Neural crest cell (in vitro differentiated cells): ENCODE measurements at places on chromosomes 7 and 10. TPM values are rescaled to one million over a fixed set of nuclear protein-coding genes. Genes with fewer than 3 reads are reported as not detected.

Gene NPSR1
- not detected in 2 replicates for total RNA-seq

Gene AMZ1
- not detected in 2 replicates for total RNA-seq

- DNase-seq = no peak
These were observed 915.4 kb upstream of the AUTS2 start for GRCh38 chr7:68682910-68683309.

GRCh38 chr10:47104786-47105385 is 193.7 kb downstream of the PTPN20 start:
- no peak for DNase-seq
